NCI-H2081 treated with DMSO at 0.1 percent for 48 hours (cell line): ENCODE measurements at places on chromosomes 6 and 20.

GRCh38 chr6:21327326-21328112 is 266.0 kb upstream of the SOX4 start:
- DNase-seq = no peak

GRCh38 chr6:87904011-87904410 is 143.6 kb upstream of the SPACA1 start:
- DNase-seq = no peak

DNA sequence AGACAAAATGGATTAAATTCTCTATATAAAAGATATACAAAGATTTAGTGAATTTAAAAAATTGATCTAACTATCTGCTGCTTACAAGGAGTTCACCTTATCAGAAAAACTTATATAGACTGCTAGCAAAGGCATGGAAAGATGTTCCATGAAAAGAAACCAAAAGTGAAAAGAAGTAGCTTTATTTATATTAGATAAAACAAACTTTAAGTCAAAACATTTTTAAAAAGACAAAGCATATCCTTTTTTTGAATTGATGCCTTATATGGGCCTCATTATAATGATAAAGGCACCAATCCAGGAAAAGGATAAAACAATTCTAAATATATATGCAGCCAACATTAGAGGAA is 334.2 kb downstream of the MEI4 start:
- DNase-seq = no peak

GRCh38 chr6:145815309-145816274 is 997 bp upstream of the FBXO30 start:
- DNase-seq = no peak

GRCh38 chr6:135820340-135820739 is 31.2 kb upstream of the PDE7B start:
- DNase-seq = no peak

- no peak for DNase-seq
These were observed 215.1 kb downstream of the DLL1 start for GRCh38 chr6:170075659-170076223.

DNA sequence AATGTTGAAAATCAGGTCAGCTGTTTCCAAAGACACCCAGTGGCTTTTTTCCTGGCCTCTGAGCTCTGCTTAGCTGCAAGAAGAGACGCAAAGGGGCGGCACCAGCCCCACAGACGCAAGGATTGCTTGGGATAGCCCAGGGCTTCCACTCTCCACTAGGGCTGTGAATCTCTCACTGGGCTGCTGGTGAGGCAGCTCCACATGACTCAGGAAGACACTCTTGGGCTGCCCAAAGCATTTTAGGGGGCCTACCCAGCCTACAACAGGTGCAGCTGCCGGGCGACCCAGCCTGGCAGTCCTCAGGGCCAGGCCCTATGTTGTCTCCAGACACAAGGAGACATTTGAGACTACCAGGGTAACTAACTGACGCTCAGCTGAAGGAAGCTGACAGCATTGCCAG is 59.8 kb downstream of the FAM50B start:
- DNase-seq = no peak

DNA sequence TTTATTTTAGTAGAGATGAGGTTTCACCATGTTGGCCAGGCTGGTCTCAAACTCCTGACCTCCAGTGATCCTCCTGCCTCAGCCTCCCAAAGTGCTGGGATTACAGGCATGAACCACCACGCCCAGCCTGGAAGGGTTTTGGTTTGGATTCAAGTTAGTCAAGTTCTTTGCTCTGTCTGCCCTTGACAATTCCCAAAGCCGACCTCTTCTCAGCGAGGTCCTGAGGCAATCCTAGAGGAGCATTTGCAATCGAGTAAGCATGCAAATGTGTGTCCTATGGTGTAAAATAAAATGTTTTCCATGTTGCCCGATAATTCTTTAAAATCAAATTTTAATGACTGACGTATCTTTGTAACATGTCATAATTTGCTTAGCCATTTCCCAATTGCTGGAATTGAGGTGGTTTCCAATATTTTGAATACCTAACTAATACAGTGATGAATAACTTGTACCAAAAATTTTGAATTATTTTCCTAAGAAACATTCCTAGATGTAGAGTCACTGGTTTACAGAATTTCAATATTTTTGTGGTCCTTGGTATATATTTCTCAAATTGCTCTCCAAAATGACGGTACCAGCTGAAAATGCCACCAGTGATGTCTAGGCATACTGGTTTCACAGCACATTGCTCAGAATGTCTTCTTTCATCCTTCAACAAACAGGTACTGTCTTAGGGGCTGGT is 38.7 kb downstream of the GTF2H5 start:
- no peak for DNase-seq

GRCh38 chr6:116292553-116292952 is 12.8 kb upstream of the TSPYL1 start:
- DNase-seq = no peak

DNA sequence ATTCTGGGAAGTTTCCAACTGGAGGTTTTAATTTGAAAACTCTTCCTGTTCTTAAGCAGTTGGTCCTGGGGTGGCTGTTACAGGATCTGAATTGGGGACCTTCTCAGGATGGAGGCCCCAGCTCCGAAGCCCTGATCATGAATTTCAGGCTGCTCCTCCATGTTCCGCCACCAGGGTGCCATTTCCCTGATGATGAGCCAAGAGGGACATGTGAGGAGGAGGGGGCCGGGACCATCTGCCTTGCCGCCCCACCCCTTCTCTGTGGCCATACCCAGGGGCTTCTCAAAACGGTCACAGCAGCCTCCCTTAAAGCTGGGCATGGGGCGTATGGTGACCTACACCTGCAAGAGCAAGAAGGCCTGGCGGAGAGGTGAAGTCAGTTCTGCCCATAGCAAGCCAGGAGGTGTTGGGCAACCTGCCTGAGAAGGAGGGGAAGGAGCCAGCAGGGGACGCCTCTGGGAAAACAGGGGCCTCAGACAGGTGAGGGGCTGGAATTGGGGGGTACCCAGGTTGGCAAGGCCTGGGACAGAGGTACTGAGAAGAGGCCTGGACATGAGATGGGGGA is 3.6 kb upstream of the BAK1 start:
- DNase-seq = no peak

- no peak for DNase-seq
These were observed 90.2 kb downstream of the KIF16B start for GRCh38 chr20:16483024-16483423.

GRCh38 chr6:42618105-42618504 is 54.3 kb downstream of the UBR2 start:
- no peak for DNase-seq

GRCh38 chr6:139572001-139572400 is 197.6 kb upstream of the CITED2 start:
- DNase-seq = no peak

DNA sequence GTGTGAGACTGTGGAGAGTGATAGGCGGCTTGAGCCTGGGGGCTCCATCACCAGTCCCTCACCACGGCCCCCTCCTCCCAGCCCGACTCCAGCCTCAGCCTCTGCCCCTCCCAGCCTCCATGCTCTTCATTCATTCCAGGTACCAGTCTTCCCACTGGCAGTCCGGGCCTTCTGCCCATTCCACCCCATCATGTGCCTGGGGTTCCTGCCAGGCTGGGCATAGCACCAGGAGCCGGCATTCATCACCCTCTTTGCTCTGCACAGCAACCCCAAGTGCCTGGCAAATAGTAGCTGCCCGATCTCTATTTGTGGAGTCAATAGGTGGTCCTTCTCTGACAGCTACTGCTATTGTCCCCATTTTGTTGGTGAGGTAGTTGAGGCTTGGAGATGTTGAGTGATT is 39.6 kb upstream of the GTSF1L start:
- DNase-seq = no peak

DNA sequence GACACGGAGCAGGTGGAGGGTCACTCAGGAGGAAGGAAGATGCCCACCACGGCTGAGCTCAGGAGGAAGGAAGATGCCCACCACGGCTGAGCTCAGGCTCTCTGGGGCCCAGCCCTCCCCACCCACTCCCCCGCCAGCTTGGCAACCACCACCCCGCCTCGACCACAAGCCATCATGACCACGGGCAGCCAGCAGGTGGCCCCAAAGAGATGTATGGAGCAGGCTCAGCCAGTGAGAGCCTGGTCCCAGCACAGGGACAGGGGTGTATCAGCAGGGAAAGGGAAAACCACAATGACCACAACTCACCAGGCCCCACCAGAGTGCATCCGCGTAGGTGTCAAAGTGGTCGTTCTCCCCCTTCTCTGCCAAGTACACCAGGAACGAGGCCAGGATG is 30.4 kb downstream of the KCNQ2 start:
- no peak for DNase-seq

GRCh38 chr6:8536122-8536521 is 100.8 kb upstream of the SLC35B3 start:
- DNase-seq = no peak

DNA sequence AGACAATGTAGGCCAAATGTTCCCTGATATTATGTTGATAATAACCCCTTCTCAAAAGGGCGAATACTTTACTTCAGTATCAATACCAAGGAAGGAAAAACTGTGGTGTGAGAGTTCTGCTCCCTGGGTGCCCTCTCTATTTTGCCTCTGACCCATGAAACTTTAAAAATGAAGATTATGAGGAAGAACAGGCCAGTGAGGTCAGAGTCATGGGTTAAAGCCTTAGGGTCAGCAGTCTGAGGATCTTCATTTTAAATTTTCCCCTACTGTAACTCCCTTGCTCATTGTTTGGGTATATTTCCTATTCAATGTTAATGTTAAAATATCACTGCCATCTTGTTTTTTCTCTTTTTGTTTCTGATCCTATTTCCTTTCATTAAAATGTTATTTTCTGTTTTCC is 47.9 kb downstream of the PRKN start:
- DNase-seq = no peak

DNA sequence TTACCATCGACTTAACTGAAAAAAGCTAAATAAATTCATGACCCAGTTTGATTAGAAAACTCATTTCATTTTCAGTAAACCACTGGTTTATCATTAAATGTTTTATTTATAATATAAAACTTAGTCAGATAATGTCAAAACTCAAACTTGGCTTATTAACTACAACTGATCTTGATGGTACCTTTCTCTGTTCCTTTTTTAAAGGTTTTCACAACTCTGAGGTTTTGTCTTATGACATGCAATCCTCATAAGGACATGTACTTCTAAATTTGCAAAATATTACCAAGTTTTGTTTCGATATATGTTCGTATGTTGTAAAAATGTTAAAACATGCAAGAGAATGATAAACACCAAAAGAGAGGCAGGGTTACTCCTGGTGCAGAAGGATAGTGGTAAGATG is 82.5 kb upstream of the PDE10A start:
- DNase-seq = no peak

- no peak for DNase-seq
These were observed 22.5 kb upstream of the NHSL1 start for GRCh38 chr6:138521790-138522189.

DNA sequence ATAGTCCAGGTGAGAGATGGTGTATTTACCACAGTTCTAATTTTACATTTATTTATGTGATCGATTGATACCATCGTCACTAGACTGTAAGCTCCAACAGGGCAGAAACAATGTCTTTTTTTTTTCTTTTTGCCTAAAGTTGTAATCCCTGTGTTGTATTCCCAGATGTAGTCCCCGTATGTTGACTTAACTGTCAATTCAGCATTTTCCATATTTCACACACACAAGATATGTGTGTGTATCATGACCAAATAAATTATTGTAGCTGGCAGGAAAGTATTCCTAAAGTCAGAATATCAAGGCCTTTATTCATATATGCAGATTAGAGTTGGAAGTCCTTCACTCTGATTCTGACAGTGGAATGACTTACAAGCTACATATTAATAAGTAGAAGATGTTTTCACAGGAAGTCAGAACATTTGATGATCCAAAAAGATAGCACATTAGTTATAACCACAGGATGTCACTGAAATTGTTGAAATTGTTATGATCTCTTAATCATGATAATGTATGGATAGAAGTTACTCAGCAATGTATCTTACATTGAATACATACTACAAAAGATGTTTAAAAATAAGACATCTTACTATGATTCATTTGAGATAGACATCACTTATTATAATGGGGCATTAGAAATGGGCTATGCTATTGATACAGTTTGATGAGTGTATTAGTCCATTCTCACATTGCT is 10.6 kb downstream of the RNF182 start:
- DNase-seq = no peak

GRCh38 chr20:21391185-21391971 is 5.9 kb downstream of the NKX2-4 start:
- DNase-seq = no peak

DNA sequence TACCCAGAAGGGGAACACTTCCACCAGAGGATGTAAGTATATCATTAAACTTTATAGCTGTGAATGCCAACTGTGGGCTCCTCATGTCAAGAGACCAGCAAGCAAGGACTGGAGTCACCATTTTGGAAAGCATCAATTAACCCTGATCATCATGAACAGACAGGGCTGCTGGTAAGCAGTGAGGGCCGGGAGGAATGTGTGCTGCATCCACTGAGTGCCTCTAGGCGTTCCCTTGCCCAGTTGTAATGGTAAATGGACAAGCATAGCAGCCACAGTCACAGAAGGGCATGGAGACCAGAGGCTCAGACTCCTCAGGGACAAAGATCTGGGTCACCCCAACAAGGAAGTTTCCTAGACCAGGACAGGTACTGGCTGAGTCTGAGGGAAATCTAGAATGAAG is 23.6 kb downstream of the LINC00237 start:
- DNase-seq = no peak

DNA sequence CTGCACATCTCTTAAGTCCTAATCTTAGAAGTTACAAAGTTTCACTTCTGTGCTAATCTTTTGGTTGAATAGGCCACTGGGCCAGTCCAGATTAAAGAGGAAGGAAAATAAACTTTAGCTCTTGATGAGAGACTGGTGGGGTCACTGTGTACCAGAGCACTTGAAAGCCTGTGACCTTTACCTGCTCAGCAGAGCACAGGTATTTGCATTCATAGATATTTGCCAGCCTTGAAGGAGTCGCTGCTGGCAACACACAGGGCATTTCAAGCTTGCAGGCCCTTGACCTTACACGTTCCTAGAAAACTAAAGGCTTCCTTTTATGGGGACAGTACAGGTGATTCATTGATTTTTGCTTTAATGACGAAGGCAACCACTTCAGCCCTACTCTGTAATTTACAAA is 108.4 kb upstream of the SLC22A23 start:
- no peak for DNase-seq

GRCh38 chr6:2353412-2354137 is 108.2 kb upstream of the GMDS start:
- DNase-seq = no peak
